ENCODE measurements at places on chromosomes 6 and 20.

- no peak for DNase-seq
Observed at GRCh38 chr6:41646026-41646795, 7.9 kb downstream of the MDFI start.

DNA sequence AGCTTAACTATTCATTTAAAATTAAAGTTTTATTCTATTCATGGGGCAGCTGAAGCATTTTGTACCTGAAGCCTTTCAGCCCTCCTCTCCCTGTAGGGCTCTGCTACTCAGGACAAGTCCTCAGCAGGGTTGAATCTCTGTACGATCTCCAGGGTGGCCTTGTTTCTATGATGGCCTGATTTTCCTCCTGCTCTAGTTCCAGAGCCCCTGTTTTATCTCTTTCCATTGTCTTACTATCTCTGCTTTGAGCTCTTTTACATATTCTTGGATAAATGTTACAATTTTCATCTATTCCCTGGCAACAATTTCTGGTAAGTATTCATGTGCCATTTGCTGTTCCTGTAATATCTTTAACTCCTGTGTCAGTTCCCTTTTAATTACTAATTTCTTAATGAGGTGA, 19.8 kb upstream of the MYL9 start:
- no peak for DNase-seq

DNA sequence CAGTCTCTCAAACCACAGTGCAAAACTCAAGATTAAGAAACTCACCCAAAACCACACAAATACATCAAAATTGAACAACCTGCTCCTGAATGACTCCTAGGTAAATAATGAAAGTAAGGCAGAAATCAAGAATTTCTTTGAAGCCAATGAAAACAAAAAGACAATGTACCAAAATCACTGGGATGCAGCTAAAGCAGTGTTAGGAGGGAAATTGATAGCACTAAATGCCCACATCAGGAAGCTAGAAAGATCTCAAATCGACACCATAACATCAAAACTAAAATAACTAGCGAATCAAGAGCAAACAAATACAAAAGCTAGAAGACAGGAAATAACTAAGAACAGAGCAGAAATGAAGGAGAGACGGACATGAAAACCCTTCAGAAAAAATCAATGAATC, 70.5 kb downstream of the TBC1D32 start:
- DNase-seq: no peak

DNA sequence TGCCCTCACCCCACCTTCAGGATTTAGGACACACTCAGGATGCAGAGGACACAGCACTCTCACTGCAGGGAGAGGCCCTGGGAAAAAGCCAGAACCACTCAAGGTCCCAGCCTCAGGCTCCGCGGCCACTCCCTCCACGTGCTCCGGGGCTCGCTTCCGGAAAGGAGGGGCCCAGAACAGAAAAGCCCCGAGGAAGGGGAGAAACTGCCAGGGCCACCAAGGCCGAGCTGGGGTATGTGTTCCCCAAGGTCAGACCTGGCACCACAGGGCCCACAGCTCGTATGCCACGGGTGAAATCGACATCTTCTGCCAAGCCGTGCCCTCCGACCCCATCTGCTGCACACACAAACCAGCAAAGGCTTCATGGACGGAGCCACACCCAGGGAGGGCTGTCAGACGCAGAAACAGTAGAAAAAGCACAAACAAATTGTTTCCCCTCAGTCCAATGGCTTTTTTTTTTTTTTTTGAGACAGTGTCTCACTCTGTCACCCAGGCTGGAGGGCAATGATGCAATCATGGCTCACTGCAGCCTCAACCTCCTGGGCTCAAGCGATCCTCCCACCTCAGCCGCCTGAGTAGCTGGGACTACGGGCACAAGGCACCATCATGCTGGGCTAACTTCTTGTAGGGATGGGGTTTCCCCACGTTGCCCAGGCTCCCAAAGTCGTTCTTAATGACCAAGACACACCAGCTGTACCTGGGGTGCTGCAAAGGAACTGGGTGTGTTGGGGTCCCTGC, 33.4 kb downstream of the SLC2A4RG start:
- DNase-seq: no peak

GRCh38 chr20:20614391-20614790, 98.1 kb downstream of the RALGAPA2 start:
- DNase-seq: no peak

Measured in T-helper 1 cell (primary cell).